Posterior vena cava (tissue), 2 donors: ENCODE measurements at places on chromosomes 3 and 15. TPM values are rescaled to one million over a fixed set of nuclear protein-coding genes. Genes with fewer than 3 reads are reported as not detected.

GRCh38 chr3:23748398-23749110 lies 57.2 kb upstream of the UBE2E1 start:
- DNase-seq, result no peak

- no peak for DNase-seq
Observed at GRCh38 chr3:30613133-30613825, 6.9 kb downstream of the TGFBR2 start.

- DNase-seq, result no peak
Observed at GRCh38 chr3:106332884-106333283, 464.1 kb upstream of the CBLB start.

DNA sequence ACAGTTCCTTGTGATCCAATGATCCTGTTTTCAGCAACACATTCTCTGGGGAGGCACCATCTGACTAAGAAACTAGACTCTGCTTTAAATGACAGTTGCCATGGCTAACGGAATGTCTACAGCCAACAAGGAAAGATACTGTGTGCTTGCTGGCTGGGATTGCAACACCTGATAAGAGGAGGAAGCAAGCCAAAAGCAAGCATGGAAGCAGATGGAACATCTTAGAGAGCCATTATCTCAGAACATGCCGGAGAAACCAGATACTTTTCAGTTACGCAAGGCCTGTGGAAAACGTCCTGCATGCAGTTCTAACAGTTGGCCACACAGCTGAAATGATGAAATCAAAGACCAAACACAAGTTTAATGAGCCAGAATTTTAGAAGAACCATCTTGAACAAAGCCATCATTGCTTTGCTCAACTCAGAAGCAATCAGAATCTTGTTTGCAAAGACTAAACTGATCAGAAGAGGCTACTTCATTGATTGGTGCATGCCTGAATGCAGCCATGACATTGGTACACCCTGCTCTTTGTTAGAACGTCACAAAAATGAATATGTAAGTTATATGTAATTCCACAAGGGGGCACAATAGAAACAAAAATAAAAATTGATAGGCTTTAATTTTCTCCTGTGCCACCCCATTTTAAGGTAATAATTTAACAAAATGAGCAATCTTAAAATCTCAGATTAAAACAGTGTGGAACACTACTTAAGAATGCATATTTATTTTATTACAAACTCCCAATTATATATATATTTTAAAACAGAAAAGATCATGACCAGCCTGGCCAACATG lies 50.8 kb downstream of the GXYLT2 start:
- peak; percentile 81 for DNase-seq

Gene MYO5C
- total RNA-seq, result 11.1 TPM
